ENCODE measurements at places on chromosomes 2 and 18.

- no peak for DNase-seq
Measured at GRCh38 chr2:216033403-216033802, 20.1 kb upstream of the MREG start.

DNA sequence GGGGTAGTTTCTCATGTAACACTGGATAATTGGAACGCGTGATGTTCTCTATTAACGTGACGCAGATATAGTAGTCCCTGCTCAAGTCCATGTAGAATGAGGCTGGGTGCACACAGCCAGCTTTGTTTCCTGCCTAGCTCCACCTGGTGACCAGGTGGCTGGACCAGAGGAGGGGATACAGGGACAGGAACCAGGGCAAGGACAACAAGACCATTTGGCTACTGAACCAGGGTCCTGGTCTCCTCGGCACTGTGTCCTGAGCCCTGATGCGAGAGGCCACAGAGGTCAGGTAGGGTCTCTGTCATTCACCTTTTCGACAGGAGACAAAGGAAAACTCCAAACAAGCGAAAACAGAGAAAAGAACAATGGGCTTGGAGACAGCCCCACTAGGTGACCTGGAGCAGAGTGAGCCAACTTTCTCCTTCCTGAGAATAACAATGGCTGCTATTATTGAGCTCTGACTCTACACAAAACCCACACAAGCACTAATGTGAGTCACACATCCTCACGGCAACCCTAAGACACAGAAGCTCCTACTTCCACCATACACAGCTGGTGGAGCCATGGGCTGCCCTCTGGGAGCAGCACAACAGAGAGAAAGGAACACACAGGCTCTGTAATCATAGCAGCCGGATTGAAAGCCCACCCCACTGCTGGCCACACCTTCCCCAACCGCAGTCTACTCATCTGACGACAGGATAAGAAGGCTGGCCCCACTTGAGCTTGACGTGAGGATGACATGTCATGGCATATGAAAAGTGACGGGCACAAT lies 67.3 kb upstream of the TEX51 start:
- DNase-seq: no peak

GRCh38 chr18:73981796-73982195 lies 165.8 kb downstream of the FBXO15 start:
- peak; percentile 5 for DNase-seq

DNA sequence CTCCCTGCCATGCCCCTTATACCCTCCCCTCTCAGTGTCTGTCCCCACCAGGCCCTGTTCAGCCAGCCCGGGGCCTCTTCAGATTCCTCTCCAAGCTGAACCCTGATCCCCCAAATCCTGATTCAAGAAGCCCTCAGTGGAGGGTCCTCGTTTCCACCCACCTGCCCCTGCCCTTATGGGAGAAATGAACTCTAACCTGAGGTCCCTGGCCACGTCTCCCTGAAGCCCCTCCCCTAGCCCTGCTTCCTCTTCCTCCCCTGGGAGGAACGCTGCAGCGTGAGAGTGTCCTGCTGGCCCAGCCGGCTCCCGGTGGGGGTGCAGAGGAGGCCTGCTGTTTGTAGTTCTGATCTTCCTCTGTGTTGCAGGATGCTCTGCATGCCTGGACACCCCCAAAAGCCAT lies 56.7 kb upstream of the GLI2 start:
- no peak for DNase-seq

GRCh38 chr2:101581675-101582299 lies 106.9 kb upstream of the RFX8 start:
- DNase-seq: no peak

DNA sequence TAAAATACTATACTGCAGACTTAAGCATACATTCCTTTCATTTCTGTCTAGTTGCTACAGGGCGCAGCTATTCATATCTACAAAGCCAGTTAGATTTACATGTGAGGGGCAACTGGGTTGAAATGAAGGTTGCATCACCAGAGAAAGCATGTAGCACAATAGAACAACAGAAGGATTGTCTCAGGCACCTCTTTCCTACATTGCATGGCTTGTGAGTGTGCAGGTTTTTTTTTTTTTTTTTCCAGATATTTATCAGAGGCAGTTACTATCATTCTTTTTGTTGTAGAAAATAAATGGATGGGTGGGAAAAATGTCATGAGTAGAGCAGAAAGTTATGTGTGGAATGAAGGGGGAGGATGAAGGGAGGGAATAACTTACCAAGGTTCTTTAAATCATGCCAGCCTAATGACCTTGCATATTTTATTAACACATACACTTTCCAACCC lies 86.8 kb downstream of the ERBB4 start:
- peak; percentile 72 for DNase-seq

DNA sequence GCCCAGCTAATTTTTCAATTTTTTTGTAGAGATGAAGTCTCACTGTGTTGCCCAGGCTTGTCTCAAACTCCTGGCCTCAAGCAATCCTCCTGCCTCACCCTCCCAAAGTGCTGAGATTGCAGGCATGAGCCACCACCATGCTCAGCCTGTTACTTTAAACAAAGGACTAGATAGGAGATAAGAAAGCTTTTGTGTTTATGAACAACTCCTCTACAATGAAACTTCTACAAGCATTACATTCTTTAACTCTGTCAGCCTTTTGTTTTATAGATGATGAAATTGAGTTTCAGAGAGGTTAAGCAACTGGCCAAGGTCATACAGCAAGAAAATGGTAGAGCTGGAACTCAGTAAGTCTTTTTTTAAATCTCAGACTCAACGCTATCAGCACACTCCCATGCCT lies 22.7 kb downstream of the ALPK2 start:
- DNase-seq: no peak

DNA sequence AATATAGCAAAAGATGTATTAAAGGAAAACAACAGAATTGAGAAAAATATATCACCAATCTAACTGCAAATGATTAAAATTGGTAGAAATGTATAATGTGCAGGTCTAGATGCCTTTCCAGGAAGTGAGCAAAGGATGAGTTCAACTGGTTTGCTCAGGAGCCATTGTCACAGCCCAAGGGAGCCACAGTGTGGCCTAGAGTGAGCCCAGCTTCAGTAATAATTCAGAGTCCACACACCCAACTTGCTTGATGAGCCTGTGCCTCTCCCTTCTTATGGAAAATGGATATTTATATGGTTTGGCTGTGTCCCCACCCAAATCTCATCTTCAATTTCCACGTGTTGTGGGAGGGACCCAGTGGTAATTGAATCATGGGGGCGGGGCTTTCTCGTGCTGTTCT lies 92.2 kb upstream of the ASAP2 start:
- no peak for DNase-seq
